AG09309 (cell line): ENCODE measurements at places on chromosomes 12 and 14.

- DNase-seq = no peak
Measured at GRCh38 chr14:76672123-76672522, 89.1 kb upstream of the VASH1 start.

GRCh38 chr12:80580254-80580653, 127.2 kb upstream of the MYF6 start:
- peak; percentile 85 for DNase-seq

GRCh38 chr12:95413576-95413975, 60.4 kb upstream of the METAP2 start:
- peak; percentile 66 for DNase-seq

- peak; percentile 23 for DNase-seq
Measured at GRCh38 chr14:79896009-79896408, 315.3 kb downstream of the DIO2 start.
